NCI-H1105 treated with DMSO at 0.1 percent for 48 hours (cell line): ENCODE measurements at places on chromosomes 6 and 20.

GRCh38 chr6:116393430-116393829 lies 22.7 kb downstream of the DSE start:
- no peak for DNase-seq

- DNase-seq: no peak
Measured at GRCh38 chr20:18986146-18986830, 172.7 kb downstream of the SCP2D1 start.

DNA sequence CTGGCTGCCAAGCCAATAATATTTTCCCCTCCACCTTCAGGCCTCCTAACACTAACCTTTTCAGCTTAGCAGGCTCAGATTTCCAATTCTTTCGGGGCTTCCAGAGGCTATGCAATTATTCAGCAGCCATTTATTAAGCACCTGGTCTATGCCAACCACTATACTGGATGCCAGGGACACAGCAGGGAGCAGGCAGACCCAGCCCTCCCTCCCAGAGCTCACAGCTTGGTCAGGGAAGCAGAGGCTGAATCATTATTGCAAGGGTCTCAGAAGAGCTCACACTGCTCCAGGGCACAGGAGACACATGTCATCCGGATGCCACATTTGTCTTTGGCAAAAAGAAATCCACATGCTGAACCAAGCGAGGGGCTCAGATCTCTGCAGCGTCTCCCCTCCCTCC lies 1.3 kb downstream of the BPIFB1 start:
- DNase-seq: peak; percentile 19

DNA sequence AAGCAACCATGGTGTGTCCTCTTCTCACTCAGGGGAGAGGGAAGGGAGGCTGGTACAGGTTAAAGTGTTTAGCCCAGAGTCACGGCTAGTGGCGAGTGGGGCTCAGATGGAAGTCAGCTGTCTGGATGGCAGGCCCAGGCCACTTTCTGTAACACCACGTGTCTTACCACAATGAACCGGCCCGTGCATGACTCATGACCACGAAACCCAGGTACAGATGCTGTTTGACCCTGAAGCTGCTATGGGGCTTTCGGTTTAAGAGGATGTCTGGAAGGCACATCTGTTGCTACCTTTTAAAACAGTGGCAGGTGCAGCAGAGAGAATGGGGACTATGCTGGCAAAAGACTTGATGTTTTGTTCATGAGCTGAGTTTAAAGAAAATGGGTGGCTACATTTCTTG lies 36.5 kb upstream of the MPC1 start:
- no peak for DNase-seq

- DNase-seq: no peak
Measured at GRCh38 chr6:159445351-159445750, 247.7 kb downstream of the SOD2 start.

GRCh38 chr6:150470131-150470530 lies 101.3 kb downstream of the IYD start:
- DNase-seq: no peak

DNA sequence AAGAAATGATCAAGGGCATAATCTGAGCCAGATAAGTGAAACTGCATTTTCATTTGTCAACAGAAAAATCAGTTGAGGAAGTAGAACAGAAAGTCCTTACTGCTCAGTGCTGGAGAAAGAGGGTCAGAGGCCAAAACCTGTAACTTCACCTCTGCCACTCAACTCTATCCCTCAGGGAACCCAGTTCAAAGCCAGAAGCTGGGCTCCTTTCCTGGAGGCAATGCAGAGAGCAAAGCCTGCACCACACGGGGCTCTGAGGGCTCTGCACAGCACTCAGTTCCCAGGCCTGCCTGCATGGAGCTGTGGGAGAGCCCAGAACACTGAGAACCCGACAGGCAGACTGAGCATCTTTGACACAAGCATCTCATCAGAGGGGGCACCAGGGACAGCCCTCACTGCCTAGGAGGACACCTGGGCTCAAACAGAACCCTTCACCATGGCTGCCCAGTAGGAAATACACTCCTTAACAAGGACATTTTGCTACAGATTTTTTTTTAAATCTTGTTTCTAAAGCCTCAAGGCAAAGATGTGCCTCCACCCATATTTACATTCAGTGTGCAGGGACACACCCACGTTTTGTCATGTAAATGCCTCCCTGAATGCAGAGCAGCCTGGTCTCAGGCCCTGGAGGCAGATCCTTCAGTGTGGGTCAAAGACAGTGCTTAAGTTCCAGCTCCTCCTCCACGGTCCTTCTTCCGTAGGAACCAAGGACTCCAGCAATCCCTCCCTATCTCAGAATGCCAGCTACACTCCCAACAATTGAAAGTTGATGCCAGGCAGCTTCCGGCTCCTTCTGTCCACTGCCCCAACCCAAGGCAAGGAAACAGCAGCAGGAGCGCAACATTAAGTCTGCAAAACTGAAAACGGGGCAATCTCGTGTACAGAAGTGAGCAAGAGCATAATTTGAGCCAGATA lies 6.6 kb downstream of the RNASET2 start:
- no peak for DNase-seq
